ENCODE measurements at places on chromosomes 16 and 17.

GRCh38 chr16:82108100-82108499, 61.9 kb downstream of the MPHOSPH6 start:
- DNase-seq = no peak

- DNase-seq = no peak
Observed at GRCh38 chr16:68860978-68861892, 17.9 kb downstream of the TANGO6 start.

GRCh38 chr17:57408071-57408811, 151.9 kb downstream of the MSI2 start:
- peak; percentile 20 for DNase-seq

DNA sequence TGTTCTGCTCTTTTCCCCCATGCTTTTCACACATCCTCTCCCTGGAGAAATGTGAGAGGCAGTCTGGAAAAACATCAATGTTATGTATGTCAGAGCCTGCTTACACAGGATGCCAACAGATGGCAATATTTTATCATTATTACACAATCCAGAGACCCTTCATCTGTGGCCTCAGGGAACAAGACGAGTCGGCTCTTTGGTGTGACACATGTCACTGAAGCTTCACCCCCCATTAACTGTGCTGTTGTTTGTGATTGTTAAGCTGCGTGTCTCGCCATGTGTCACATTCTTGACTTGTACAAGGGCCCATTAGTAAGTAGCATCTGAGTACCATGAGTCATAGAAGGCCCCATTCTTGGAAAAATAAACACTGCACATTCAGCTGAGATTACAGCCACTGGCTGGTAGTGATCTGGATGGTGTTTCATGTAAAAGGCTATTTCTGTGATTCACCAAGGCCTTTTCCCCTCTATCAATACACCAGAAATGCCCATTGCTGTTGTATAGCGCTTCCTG, 682.1 kb upstream of the SOX9 start:
- DNase-seq = no peak

DNA sequence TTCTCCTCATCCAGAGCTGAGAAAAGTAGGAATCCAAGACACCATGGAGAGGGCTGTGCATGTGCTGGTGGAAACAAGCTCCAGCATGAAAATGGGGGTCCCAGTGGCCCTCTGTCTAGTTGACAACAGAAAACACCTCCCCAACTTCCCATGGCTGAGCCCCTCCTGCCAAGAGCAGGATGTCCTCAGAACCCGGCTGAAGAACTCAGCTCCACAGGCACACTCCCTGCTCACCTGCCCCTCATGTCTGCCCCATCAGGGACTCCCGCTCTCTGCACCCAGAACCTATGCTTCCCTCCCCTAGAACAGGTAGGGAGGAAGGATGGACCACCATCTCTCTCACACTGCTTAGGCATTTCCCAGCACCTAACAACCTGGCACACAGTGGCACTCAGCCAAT, 167.2 kb downstream of the C16orf78 start:
- DNase-seq = no peak

GRCh38 chr16:81836279-81837054, 57.4 kb downstream of the PLCG2 start:
- DNase-seq = no peak
